HTR-8/SVneo (cell line): ENCODE measurements at places on chromosomes 2 and 18.

- DNase-seq: no peak
Measured at GRCh38 chr18:31199190-31199769, 36.6 kb upstream of the DSC1 start.

DNA sequence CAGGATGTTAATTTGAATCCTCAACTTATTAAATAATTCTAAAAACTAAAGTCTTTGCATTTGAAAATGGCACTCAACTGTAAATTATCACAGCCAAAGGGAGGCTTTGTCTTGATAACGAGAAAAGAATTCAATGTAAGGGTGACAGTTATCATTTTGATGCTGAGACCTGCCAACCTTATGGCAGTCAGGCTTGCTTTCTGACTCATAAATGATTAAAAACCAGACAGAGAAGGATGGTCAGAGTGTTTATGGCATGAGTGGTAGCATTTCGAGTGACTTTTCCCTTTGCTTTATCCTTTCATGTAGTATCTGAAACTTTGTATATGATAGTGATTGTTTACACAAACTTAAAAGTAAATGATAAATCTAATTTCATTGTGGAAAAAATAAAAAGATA, 53.9 kb upstream of the EPC2 start:
- DNase-seq: peak; percentile 21

DNA sequence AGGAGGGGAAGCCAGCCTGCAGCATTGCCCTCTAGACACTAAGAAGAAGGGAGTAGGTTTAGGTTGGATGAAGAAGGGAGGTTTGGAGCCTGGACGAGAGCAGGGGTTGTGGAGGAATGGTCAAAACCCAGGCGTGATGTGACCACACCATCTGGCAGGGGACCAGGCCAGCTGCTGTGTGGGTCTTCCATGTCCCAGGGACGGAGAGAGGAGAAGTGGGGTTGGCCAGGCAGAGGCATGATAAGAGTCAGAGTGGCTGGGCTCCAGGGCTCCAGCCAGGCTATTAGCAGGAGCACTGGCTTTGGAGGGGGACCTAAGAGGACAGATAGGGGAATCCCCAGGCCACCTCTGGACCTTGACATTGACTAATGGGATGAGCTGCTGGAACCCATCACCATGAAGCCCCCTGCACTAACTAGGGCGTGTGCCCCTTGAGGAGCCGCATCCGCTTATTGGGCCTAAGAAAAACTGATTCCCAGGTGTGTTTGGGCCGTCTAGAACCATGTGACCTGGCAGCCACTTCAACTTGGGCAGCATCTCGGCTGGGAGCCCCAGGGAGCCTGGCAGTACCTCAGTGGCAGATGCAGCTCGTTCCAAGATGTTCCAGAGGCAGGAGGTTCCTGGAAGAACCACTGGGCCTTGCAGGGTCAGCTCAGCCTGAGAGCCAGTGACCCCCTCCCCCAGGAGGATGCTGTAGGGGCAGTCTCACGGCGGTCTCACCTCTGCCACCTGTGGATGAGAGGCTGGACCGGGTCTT, 235.1 kb downstream of the AGAP1 start:
- no peak for DNase-seq

DNA sequence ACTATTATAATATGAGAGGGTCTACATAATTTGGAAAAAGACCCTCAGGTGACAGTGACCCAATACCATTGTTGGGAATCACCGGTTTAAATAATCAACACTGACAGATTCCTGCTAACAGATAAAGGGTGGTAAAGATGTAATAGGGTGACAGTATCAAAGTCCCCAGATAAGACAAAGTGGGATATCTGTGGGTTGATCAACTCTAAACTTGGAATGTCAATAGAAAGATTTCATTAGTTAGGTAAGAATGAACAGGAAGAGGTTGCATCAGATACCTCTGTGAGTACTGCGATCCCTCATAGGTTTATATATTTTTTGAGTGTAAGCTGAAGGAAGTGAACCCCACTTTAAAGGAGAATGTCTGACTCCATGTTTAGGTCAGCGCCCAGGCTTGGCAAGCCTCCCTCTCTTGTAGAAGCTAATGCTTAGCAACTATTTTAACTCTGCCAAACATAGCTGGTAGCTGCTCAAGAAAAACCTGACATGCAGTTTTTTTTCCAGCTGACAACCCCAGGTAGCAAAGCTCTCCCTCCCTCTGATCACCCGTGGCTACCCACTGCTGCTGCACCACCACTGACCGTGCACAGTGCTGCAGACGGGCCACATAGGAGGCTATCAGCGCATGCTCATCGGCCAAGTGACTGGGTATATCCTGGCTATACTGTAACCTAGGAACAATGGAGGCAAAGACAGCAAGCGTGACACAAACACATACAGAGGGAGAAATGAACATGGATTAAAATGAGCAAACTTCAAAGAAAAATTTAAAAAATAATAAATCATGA, 113.3 kb upstream of the DNMT3A start:
- DNase-seq: no peak

DNA sequence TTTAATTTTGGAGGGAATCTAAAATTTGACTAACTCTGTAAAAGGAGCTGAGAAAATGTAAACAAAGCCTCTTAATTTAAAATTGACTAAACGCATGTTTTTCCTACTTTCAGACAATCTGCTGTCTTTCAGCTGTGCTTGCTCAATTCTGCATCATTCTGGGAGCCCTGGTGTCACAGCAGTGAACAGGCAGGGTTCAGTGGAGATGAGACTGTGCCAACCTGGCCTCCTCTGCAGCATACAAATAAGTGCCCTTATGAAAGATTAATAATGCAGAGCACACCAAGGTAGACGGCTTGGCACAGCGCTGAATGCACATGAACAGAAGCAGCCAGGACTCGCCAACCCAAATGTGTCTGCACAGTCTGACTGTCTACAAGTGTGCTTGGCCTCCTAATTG, 222.0 kb upstream of the CHAC2 start:
- DNase-seq: no peak

GRCh38 chr2:26457251-26457666, 20.7 kb downstream of the OTOF start:
- no peak for DNase-seq

GRCh38 chr2:172089005-172089504, 3.7 kb downstream of the DLX1 start:
- DNase-seq: no peak

GRCh38 chr2:240503848-240504247, 53.9 kb downstream of the ANKMY1 start:
- no peak for DNase-seq

- no peak for DNase-seq
Measured at GRCh38 chr2:175318542-175318941, 137.0 kb upstream of the ATP5MC3 start.

DNA sequence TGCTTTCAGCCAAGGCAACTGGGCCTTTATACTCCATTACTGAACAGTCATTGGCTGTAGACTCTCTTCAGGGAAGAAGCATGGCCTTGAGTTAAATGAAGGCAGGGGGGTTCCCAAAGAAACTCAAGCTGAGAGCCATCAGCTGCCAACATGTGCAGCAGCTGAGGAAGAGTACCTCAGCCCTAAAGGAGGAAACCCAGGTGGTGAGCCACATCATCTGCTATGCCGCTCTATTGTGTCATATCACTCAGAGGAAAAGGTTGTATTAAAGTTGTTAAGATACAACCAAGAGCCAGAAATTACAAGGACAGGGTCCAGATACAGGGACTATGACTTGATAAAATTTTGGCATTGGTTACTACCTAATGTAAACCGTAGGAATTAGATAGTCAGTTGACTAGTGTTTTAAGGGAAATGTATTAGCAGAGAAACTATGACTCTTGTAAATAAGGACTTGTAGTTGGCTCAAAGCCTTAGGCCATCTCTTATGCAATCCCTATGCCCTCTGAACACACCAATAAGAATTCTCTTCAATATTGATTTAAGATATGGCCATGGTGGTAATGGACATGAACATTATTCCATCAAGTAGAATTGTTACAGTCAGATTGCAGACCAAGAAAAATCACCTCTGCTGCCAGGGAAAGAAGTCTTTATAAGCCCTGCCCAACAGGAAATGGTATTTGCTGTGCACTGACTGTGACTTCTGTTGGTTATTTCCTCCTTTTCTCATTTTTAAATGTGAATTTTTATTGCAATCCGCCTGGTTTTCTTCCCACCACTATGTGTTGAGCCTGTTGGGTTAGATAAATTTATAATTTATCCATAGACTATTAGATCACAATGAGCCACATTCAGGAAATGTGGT, 9.2 kb upstream of the LRPPRC start:
- no peak for DNase-seq
